ENCODE measurements at places on chromosomes 5 and 9. TPM values are rescaled to one million over a fixed set of nuclear protein-coding genes. Genes with fewer than 3 reads are reported as not detected.
A peak's percentile ranks its signal among the peaks of the same experiment; 100 is the strongest.

- no peak for DNase-seq
- peaks cover 7% of the 10 kb centered on the region for H3K4me1 ChIP-seq
Observed at GRCh38 chr9:35481347-35481975, 8.4 kb upstream of the RUSC2 start.

Gene PCDHGB1
- 2.4 TPM for total RNA-seq

Gene PIP5K1B
- total RNA-seq, result 18.4 TPM

GRCh38 chr5:110807169-110807568 is 68.4 kb downstream of the SLC25A46 start:
- H3K4me3 ChIP-seq, result no peak overlapping the region
- no peak overlapping the region for H3K27ac ChIP-seq
- H3K4me1 ChIP-seq, result no peaks in the 10 kb centered on the region
- no peaks in the 10 kb centered on the region for H3K27me3 ChIP-seq
- no peaks in the 10 kb centered on the region for H3K36me3 ChIP-seq
- DNase-seq, result no peak

DNA sequence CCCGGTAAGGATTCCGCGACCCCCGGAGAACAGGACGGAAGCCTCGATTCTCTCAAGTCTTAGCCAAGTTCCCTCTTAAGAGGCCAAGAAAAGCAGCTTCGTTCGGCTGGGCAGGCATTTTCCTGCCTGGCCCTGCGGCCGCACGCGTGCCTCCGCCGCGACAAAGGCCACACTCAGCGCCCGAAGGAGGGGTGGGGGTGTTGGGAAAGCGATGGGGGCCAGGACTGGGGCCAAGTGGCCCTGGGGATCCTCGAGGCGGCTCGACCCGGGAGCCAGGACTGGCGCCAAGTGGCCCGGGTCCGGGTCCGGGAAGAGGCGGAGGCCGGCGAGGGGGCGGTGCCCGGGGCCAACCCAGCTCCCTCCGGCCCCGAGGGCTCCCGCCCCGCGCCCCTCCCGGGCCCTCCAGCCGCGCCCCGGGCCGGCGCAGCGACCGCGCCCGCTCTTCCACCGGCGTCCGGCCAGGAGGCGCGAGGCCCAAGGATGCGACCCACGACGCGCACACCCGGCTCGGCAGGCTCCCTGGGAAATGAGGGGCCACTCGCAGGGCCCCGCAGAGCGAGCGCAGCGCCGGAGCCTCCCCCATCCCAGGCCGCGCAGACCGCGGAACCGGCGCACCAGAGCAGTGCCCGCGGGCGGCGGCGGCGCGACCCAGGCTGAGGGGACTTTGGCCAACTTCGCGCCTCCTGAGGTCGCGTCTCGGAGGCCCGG is 756 bp downstream of the VAV2 start:
- H3K4me3 ChIP-seq, result peak overlapping the region; percentile 66
- no peak for DNase-seq
- no peaks in the 10 kb centered on the region for H3K36me3 ChIP-seq
- no peaks in the 10 kb centered on the region for H3K27me3 ChIP-seq
- peaks cover 38% of the 10 kb centered on the region for H3K4me1 ChIP-seq

- H3K36me3 ChIP-seq, result no peaks in the 10 kb centered on the region
- H3K4me1 ChIP-seq, result peaks cover 16% of the 10 kb centered on the region
- no peak for DNase-seq
Observed at GRCh38 chr9:129032541-129033159, 3.8 kb upstream of the MIGA2 start.

Gene AFAP1L1
- total RNA-seq, result 48.9 TPM

- no peak overlapping the region for H3K4me3 ChIP-seq
- no peaks in the 10 kb centered on the region for H3K36me3 ChIP-seq
- H3K27me3 ChIP-seq, result no peaks in the 10 kb centered on the region
Observed at GRCh38 chr5:175027390-175027789, 303.0 kb downstream of the MSX2 start.

GRCh38 chr9:135402048-135402738 is 77.4 kb upstream of the PPP1R26 start:
- no peak for DNase-seq
- no peaks in the 10 kb centered on the region for H3K27me3 ChIP-seq
- no peak overlapping the region for H3K4me3 ChIP-seq
- no peak overlapping the region for H3K27ac ChIP-seq
- no peaks in the 10 kb centered on the region for H3K4me1 ChIP-seq

DNA sequence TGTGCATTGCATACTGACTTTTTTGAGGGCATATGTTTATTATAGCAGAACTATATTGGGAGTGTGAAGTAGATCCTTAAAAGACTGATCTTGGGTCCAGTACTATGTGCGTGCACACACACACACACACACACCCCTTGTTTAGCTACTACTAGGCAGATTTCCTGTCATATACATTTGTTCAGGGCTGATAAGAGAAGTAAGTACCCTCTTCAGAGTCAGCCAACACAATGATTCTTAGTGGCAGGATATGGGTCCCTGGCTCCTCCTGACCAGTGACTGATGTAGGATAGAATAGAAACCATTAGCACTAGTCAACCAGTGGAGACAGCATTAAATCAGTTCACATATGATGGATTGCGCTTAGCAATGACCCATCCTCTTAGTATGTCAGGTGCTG is 76.2 kb upstream of the MIER3 start:
- no peak for DNase-seq
- H3K4me1 ChIP-seq, result no peaks in the 10 kb centered on the region
- no peaks in the 10 kb centered on the region for H3K27me3 ChIP-seq
- H3K36me3 ChIP-seq, result no peaks in the 10 kb centered on the region

Gene CYLC2
- total RNA-seq, result not detected

Gene AJM1
- 3.0 TPM for total RNA-seq

Gene FREM1
- total RNA-seq, result 2.4 TPM

DNA sequence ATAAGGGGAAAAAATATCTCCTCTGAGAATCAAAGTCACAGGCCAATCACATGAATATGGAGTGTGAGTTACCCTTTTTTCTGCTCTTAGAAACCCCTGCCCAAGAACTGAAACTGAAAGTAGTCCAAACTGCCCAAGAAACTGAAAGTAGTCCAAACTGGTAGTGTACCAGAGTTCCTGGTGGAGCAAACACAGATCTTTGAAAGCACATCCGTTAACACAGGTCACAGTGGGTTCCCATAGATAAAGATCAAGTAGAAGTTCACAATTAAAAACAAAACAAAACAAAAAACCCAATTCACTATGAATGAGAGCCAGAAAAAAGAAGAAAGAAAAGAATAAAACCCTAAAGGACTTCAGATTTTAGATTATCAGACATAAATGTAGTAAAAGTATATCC is 332.4 kb upstream of the EFNA5 start:
- no peak overlapping the region for H3K27ac ChIP-seq
- no peak for DNase-seq
- H3K36me3 ChIP-seq, result no peaks in the 10 kb centered on the region
- no peaks in the 10 kb centered on the region for H3K27me3 ChIP-seq

DNA sequence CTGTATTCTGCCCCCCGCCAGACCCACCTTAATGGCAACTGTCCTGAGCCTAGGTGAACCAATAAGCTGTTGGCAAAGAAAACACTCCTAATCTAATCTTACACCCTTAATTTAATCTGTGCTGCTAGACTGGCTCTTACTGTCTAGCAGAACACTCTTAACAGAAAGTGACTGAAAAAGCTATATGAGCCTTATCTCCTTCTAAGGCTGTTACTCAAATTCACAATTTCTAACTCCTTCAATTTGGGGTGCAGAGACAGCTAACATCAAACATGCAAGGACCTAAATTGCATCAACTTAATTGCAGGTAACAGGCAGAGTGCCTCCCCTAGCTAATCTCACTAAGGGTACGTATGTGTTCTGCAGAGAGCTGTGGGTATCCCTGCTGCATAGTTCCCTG is 49.5 kb upstream of the MAP1B start:
- no peaks in the 10 kb centered on the region for H3K36me3 ChIP-seq
- no peaks in the 10 kb centered on the region for H3K27me3 ChIP-seq
- DNase-seq, result no peak
- no peaks in the 10 kb centered on the region for H3K4me1 ChIP-seq
- no peak overlapping the region for H3K4me3 ChIP-seq
- H3K27ac ChIP-seq, result no peak overlapping the region

GRCh38 chr9:87249029-87249428 is 248.6 kb upstream of the DAPK1 start:
- H3K36me3 ChIP-seq, result no peaks in the 10 kb centered on the region
- no peak for DNase-seq
- no peak overlapping the region for H3K27ac ChIP-seq
- H3K4me1 ChIP-seq, result no peaks in the 10 kb centered on the region
- H3K4me3 ChIP-seq, result no peak overlapping the region
- no peaks in the 10 kb centered on the region for H3K27me3 ChIP-seq

DNA sequence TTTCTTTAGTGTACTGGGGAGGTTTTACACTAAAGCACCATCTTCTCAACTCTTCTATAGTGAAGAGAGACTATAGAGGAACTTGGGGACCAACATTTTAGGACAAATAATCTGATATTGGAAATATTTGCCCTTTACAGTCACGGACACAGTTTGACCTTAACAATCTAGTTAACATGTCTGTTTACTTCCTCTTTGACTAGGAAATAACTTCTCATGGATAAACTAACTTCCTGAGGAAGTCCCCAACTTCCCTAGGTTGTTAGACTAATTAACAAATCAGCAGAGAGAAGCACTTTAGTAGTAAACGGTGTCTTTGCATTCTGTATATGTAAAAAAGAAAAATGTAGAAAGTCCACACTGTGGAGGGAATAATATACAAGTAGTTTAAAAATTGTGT is 127.7 kb downstream of the FBXL7 start:
- no peak overlapping the region for H3K4me3 ChIP-seq
- H3K27me3 ChIP-seq, result no peaks in the 10 kb centered on the region
- no peak for DNase-seq
- no peak overlapping the region for H3K27ac ChIP-seq
- H3K4me1 ChIP-seq, result peaks cover 23% of the 10 kb centered on the region
- H3K36me3 ChIP-seq, result no peaks in the 10 kb centered on the region

Gene DOK3
- 1.6 TPM for total RNA-seq

Gene CARD9
- 0.15 TPM for total RNA-seq

- H3K4me1 ChIP-seq, result peaks cover 12% of the 10 kb centered on the region
- no peak overlapping the region for H3K4me3 ChIP-seq
- H3K27ac ChIP-seq, result no peak overlapping the region
Observed at GRCh38 chr5:9046756-9047481, 499.0 kb downstream of the SEMA5A start.

DNA sequence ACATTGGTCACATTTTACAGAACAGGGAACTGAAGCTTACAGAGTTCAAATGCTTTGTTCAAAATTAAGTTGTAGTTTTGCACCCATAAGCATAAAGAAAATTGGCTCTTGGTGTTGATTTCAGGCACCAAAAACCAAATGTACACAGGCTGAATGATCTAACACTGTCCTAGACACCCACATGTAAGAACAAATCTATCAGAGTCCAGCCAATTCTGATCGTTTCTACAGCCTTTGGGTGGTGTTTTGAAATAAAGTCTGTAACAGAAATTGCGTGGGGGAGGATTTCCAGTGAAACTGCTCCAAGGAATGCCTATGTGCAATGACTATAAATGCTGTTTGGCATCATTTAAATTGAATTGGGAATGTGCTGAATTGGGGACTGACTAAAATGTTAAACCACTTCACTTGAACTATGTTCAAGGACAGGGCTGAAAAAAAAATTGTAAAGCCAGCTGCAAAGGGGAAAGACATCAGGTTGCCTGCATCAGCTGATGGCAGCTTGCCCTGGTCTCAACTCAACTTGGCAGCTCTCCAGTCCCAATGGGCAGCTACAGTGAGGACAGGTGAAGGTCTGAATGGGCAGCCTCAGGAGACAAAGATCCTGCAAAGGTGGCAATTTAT is 92.2 kb upstream of the TRPC7 start:
- H3K27ac ChIP-seq, result no peak overlapping the region
- H3K27me3 ChIP-seq, result no peaks in the 10 kb centered on the region
- no peak overlapping the region for H3K4me3 ChIP-seq
- H3K4me1 ChIP-seq, result no peaks in the 10 kb centered on the region
- no peaks in the 10 kb centered on the region for H3K36me3 ChIP-seq

DNA sequence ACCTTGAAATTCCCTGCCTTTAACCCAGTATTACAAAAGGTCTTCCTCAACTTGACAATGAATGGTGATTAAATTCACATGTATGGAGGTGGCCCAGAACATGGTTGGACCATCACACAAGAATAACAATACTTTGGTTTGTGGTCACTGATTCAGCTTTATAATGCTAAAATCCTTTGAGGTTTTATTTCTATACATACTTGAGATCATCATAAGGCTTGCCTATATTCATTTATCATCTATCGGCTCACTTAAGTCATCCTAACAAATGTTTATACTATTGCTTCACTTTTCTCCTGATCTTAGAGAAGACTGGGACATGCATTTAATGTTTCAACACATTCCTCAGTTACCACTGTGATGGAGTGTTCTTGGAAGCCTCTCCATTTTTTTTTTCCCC is 191.3 kb downstream of the DMAC1 start:
- H3K36me3 ChIP-seq, result no peaks in the 10 kb centered on the region
- H3K27ac ChIP-seq, result no peak overlapping the region
- no peaks in the 10 kb centered on the region for H3K4me1 ChIP-seq
- H3K27me3 ChIP-seq, result no peaks in the 10 kb centered on the region

- H3K4me1 ChIP-seq, result no peaks in the 10 kb centered on the region
- H3K36me3 ChIP-seq, result no peaks in the 10 kb centered on the region
- no peak for DNase-seq
- H3K27me3 ChIP-seq, result no peaks in the 10 kb centered on the region
- H3K27ac ChIP-seq, result no peak overlapping the region
Observed at GRCh38 chr9:69815313-69815712, 5.3 kb upstream of the CFAP95 start.

Measured in right atrium auricular region (tissue), 2 donors.